T-helper 17 cell (primary cell): ENCODE measurements at places on chromosomes 3 and 15. TPM values are rescaled to one million over a fixed set of nuclear protein-coding genes. Genes with fewer than 3 reads are reported as not detected.

GHRL gene
- 0.85 TPM for total RNA-seq

TTLL13 gene
- 0.29 TPM for total RNA-seq

LRRC31 gene
- total RNA-seq, result not detected

LRTM1 gene
- total RNA-seq, result not detected

SST gene
- not detected for total RNA-seq

NEO1 gene
- total RNA-seq, result 21.9 TPM

CCK gene
- not detected for total RNA-seq

CLDN11 gene
- total RNA-seq, result not detected

RBPMS2 gene
- total RNA-seq, result 0.52 TPM
